NCI-H524 treated with DMSO at 0.1 percent for 48 hours (cell line): ENCODE measurements at places on chromosomes 6 and 20.

GRCh38 chr20:11924923-11925322, 7.2 kb downstream of the BTBD3 start:
- DNase-seq = no peak

- no peak for DNase-seq
These were observed 4.7 kb upstream of the PBOV1 start for GRCh38 chr6:138222901-138223546.

GRCh38 chr6:111761212-111761611, 112.0 kb downstream of the FYN start:
- DNase-seq = no peak

GRCh38 chr20:3046677-3047462, 1.0 kb downstream of the MRPS26 start:
- no peak for DNase-seq

- no peak for DNase-seq
These were observed 27.2 kb downstream of the BRPF3 start for GRCh38 chr6:36223706-36224105.

DNA sequence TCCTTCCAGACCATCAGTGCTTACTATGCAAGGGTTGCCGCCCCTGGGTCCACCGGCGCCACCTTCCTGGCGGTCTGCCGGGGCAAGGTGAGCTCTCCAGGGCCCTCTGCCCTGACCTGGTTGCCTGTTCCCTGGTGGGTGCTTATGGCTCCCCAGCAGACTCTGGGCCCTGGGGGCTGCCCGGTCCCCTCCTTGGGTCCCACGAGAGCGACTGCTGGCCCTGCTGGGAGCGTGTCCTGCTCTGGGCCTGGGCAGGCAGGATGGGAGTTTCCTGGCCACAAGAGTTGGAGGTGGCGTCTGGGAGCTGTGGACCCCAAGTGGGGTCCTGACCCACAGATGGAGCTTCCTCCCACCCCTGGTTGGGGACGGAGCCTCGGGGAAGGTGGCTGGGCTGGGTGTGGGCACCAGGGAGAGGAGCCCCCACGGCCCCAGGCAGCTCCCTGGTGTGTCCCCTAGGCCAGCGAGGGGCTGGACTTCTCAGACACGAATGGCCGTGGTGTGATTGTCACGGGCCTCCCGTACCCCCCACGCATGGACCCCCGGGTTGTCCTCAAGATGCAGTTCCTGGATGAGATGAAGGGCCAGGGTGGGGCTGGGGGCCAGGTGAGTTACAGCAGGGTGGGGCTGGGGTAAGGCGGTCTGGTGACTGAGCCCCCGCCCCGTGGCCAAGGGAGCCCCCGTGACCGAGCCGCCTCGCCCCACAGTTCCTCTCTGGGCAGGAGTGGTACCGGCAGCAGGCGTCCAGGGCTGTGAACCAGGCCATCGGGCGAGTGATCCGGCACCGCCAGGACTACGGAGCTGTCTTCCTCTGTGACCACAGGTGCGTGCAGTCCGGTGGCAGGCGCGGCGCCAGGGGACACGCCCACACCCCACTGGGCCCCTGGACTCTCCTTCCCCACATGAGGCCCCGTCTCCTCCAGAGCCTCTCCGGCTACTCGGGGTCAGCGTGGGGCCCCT, 7.1 kb upstream of the TNFRSF6B start:
- DNase-seq = no peak

- no peak for DNase-seq
These were observed 592.8 kb upstream of the JAG1 start for GRCh38 chr20:11266571-11266970.

GRCh38 chr20:53826597-53827291, 233.1 kb upstream of the ZNF217 start:
- no peak for DNase-seq

DNA sequence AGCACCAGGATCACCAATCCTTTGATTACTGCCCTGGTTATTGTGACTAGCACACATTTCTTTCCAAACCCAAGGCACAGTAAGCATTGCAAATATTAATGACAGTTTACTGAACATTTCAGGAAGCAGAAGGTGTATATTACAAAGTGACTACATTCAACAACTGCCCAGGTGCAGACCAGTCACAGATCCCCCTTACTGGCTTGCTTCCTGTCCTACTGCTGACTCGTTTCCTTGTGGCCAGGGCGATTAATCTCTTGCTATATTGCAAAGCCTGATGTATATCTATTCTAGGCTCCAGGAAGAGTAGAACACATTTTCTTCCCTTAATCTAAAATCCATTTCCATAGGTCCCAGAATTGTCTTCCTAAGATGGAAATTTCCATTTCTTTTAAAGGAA, 77.2 kb upstream of the EPHA7 start:
- no peak for DNase-seq

- DNase-seq = no peak
These were observed 159.1 kb downstream of the MTHFD1L start for GRCh38 chr6:151024597-151024996.

DNA sequence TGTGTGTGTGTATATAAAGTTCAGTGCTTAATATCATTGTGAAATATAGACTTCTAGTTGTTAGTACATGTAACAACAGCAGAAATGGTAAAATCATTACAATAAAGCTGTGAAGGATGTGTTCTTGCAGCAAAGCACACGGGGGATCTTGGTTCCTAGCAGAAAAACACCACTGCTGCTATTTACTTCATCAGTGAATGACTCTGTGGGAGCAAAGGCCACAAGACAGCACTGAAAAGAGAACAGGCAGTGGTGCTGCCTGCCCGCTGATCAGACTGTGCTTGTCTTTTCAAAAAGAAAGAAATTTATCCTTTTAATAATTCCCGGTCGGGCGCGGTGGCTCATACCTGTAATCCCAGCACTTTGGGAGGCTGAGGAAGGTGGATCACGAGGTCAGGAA, 689.9 kb upstream of the CITED2 start:
- no peak for DNase-seq

- DNase-seq = no peak
These were observed 129.5 kb downstream of the ASCC3 start for GRCh38 chr6:100751590-100751989.

GRCh38 chr6:33964387-33964786, 160.6 kb upstream of the MLN start:
- no peak for DNase-seq

DNA sequence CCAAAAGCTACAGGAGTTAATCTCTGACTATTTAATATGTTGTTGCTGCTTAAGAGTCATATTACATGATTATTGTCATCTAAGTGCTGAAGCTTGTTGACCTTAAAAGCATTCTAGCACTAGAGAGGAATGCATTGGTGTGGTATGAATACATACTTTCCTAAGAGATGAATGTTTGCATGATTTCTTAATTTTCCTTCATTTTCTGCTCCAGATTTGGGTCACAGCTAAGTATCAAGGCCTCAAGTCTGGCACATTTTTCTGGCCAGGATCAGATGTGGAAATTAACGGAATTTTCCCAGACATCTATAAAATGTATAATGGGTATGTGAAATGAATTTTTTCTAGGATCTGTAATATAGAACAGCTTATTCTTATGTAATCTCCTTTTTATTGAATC, 53.6 kb downstream of the ENPP1 start:
- no peak for DNase-seq

- DNase-seq = no peak
These were observed 179.7 kb upstream of the SHLD1 start for GRCh38 chr20:5570452-5570851.

DNA sequence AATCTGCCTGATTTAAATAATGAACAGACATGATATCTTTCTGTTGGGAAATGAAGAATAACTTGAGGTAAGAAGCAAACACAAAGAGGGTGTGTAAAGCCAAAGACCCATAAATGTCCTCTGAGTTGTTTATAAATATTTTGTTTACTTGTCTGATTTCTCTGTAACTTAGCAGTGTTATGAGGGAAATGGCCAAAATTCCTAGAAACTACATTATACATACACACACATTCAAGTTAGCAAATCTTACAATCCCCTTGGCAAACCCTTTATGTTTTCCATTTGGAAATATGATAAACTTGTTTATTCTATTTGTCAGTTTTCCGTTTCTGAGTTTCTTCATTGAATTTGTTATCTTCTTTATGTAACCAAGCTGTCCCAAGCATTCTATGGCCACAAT, 81.4 kb upstream of the TCF21 start:
- DNase-seq = no peak

DNA sequence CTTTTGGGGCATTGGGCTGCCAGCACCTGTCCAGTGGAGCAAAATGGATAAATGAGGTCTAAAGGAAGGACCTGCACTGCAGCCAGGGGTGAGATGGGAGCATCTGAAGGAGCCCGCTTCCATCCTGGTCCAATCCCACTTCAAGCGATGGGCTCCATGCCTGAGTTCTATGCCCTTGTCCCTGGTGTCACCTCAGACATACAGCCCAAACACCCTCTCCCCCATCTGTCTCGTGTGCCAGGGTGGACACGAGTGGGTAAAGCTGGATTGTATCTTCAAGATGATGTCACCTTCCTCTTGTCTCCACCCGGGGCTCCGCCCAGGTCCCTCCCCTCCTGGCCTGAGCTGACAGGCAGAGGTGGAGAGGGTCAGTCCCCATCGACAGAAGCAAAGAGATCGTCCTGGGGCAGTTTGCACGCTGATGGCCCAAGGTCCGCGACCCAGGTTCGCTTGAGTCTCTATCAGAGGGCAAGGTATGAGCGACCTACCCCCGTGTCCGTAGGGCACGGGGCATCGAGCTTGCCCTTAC, 544 bp downstream of the SMIM29 start:
- DNase-seq = no peak

DNA sequence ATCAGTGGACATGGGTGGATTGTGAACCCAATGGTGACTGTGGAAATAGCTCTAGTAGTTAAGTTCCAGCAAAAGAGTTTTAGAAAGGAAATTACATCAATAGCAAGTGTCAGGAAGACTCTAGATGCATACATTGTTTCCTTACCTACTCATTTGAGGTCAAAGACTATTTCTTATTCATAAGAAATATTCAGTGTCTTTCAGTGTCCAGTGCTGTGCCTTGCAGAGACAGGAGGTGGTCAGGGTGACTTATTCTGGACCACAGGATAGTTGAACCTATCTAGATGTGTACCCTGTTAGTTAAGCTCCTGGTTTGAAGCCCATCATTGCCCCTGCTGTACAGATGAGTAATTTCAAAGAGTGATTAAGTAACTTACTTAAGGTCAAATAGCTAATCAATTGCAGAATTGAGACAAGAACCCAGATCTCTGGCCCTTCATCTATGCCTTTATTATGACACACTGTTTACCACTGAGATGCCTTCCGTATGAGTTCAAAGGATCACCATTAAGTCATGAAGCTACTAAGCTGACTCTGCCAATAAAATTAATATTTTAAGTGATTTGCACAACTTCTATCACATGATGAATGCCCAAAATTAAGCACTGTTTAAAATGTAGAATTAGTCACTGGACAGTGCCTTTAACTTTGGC, 136.1 kb downstream of the PDSS2 start:
- no peak for DNase-seq

DNA sequence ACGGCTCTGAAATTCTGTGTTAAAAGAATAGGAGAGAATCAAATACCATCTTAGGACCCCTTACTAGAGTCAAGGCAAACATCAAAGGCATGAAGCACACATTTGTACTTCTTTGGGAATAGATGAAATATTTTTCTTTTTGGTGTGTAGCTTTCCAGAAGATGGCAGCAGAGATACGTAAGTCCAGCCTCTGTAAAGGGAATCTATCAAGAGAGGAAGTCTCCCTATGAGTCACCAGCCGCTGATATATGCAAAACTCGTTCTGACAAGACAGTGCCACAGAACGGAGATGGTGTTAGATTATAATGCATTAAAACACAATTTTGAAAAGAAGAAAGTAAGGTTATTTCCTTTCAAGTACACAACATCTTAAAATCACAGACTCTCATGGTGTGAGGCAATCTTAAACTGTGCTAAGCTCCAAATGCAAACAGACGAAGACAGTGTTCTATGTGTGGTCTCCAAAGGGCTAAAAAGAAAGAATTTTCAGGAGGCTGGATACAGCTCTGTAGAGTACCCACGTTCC, 120.0 kb upstream of the AGPAT4 start:
- DNase-seq = peak; percentile 63

DNA sequence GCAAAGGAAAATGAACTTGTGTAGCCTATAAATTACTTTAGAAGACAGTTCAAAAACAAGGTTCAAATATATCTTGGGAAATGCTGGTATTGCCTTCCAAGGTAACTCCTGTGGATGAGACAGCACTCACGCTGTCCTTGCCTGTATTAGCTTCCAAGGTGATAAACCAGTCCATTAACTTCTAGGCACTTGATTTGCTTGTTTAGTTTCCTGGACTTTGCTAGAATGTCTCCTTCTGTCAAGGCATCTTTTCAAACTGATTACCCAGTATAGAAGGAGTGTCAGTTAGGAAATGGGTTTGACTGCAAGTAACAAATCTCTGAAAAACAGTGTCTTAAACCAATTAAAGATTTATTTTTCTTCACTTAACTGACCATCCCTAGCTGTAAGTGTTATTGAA, 103.4 kb upstream of the SLC22A23 start:
- DNase-seq = no peak

DNA sequence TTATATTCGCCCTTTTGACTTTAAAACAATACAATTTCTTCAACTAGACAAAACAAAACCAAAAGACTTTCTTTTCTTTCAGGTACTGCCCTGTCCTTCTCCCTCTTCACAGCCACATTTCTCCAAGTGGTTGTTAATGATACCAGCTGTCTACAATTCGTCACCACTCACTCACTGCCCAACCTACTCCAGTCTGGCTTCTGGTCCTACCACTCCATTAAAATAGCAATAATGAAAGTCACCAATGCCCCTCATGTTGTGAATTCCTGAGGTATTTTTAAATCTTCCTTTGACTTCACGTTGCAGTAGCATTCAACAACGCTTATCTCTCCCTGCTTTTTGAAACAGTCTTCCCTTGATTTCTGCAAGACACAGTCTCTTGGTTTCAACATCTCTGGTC, 11.6 kb upstream of the MAN1A1 start:
- no peak for DNase-seq

GRCh38 chr6:149393002-149393679, 6.9 kb upstream of the SUMO4 start:
- no peak for DNase-seq

DNA sequence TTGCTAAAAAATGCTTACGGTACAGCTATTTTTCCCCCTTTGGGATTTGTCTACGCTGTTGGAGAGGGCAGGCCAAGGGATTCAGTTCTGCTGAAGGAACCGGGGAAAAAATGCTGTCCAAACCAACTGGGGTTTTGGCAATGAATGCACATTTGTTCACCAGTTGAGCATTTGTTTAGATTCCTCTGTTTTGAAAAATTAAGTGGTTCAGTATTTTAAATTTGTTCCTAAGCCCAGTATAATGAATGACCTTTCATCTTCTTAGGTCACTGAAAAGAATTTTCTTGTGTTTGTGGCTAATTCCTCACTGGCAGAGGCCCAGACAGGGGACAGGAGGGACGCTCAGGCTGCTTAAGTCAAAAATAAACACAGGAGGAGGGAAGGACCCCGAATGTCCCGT, 10.8 kb upstream of the EYA2 start:
- DNase-seq = no peak

- no peak for DNase-seq
These were observed 102.9 kb upstream of the ZNF184 start for GRCh38 chr6:27575594-27576361.

- DNase-seq = no peak
These were observed 17.1 kb downstream of the KIF6 start for GRCh38 chr6:39707962-39708683.

GRCh38 chr6:52566853-52567279, 10.0 kb downstream of the TRAM2 start:
- DNase-seq = no peak

- no peak for DNase-seq
These were observed 42.3 kb downstream of the KIF13A start for GRCh38 chr6:17945111-17945510.

GRCh38 chr20:3014662-3015061, 28.8 kb upstream of the GNRH2 start:
- no peak for DNase-seq

- DNase-seq = no peak
These were observed 54.7 kb downstream of the GFOD1 start for GRCh38 chr6:13432526-13433184.

- DNase-seq = no peak
These were observed 220.9 kb upstream of the CEP162 start for GRCh38 chr6:84448331-84448730.
